ENCODE measurements at places on chromosomes 2 and 18. TPM values are rescaled to one million over a fixed set of nuclear protein-coding genes. Genes with fewer than 3 reads are reported as not detected.

Gene CHRNA1
- not detected for total RNA-seq

Gene NMUR1
- not detected for total RNA-seq

Gene LRP2
- total RNA-seq = not detected

Gene C18orf32
- 20.8 TPM for total RNA-seq

Gene RFTN2
- not detected for total RNA-seq

Gene DYNAP
- not detected for total RNA-seq

Gene PRSS56
- 0.12 TPM for total RNA-seq
